ENCODE measurements at places on chromosomes 5 and 9. TPM values are rescaled to one million over a fixed set of nuclear protein-coding genes. Genes with fewer than 3 reads are reported as not detected.

Gene RNF224
- total RNA-seq = 1.4 TPM

GRCh38 chr9:104810421-104811339 lies 46.8 kb downstream of the NIPSNAP3B start:
- no peak for DNase-seq
- peaks cover 7% of the 10 kb centered on the region for H3K36me3 ChIP-seq
- no peaks in the 10 kb centered on the region for H3K27me3 ChIP-seq
- H3K4me3 ChIP-seq = no peak overlapping the region
- no peak overlapping the region for H3K27ac ChIP-seq
- H3K4me1 ChIP-seq = no peaks in the 10 kb centered on the region

DNA sequence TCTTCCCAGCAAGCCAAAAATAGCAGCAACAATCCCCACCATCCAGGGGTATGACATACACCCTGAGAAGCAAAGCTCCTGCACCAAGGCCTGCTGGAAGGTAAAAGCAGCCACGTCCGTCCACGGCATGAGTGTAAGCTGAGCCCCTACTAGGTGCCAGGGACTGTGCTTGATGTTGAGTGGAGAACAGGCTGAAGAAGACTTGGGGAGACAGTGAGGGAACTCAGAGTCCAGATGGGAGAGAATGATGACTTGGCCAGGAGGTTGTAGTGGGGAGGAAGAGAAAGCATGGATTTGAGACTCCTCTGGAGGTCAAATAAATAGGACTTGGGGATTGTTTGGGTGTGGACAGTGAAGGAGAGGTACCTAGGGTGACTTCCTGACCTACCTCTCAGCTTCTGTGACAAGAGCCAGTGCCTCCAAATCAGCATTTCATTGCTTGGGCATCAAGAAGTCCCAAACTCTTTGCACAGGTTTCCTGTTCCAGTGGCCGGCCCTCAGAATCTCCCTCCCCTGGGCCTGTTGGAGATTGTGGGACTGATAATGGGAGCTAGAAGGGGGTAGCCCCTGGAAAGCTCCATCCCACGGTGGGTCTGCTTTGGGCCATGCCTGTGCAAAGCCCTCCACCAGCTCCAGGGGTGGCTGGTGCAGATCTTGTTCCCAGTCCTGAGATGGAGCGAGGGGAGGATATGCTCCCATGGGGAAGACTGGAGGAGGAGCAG lies 58.3 kb upstream of the ADAMTS2 start:
- H3K27ac ChIP-seq = no peak overlapping the region
- H3K36me3 ChIP-seq = no peaks in the 10 kb centered on the region
- DNase-seq = no peak
- H3K4me3 ChIP-seq = no peak overlapping the region
- peaks cover 18% of the 10 kb centered on the region for H3K4me1 ChIP-seq

DNA sequence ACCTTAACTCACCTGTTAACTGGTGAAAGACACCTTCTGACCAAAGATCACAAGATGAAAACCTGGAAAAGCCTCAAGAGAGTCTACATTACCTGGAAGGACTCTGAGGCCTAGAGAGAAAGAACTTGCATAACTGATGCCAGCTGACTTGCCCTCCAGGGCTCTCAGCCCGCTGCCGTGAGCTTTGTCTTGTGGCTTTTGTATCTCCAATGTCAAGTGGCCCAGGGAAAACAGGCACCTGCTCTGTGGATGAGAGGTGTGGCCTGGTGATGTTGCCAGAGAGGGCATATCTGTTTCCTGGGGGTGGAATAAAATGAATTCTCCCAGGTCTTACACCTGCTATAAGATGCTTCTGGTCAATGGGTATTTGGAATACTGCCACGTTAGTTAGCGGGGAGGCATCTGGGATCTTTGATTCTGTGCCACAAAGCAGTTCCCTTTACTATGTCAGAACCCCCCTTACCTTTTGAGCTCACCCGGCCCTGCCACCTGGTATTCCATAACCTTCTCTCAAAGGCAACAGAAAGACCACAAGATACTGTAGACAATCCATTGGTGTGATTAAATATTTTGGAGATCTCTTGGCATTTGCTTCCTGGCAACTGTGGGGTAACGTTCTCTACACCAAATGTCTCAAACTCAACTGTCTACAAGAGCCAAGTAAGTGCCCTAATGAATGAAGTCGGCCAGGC lies 54.9 kb upstream of the N4BP3 start:
- DNase-seq = no peak
- H3K4me1 ChIP-seq = no peaks in the 10 kb centered on the region
- H3K36me3 ChIP-seq = no peaks in the 10 kb centered on the region
- H3K27ac ChIP-seq = no peak overlapping the region
- H3K27me3 ChIP-seq = no peaks in the 10 kb centered on the region
- no peak overlapping the region for H3K4me3 ChIP-seq

DNA sequence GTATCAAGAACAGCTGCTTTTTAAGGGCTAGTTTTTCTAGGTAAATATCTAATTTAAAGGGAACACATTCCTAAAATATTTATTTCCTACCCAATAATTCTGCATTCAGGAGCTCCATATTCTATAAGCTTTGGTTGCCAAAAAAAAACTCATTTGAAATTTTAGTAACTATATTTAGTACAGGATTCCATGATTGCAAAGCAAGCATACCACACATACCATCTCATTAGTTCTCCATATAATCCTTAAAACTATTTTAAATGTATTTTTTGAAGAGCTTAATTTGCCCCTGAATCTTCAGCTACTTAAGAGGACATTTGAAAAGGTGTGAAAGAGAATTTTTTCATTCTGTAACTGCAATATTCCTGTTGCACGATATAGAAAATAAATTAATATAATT lies 877.0 kb downstream of the NR2F1-AS1 start:
- no peak for DNase-seq
- no peaks in the 10 kb centered on the region for H3K27me3 ChIP-seq
- H3K4me1 ChIP-seq = no peaks in the 10 kb centered on the region
- H3K36me3 ChIP-seq = no peaks in the 10 kb centered on the region

Measured in hepatocyte (in vitro differentiated cells).